EH (cell line): ENCODE measurements at places on chromosomes 3 and 15.

DNA sequence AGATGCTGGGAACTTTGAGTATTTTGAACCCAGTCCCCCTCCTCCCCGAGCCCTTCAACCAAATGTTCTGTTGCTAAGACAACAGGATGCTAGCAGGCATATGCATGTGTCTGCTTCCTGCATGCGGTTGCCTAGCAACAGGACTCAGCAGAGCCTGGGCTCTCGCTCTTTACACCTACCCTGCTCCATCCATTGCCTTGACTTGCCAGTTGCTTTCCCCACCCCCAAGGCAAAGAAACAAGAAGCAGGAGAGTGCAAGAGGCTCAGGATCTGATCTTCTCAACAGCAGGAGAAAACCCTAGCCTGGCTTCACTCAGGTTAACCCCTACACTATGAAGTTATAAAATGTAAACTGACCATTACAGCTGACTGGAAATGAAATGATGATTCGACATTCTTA is 393.0 kb downstream of the IGSF11 start:
- no peak for DNase-seq

DNA sequence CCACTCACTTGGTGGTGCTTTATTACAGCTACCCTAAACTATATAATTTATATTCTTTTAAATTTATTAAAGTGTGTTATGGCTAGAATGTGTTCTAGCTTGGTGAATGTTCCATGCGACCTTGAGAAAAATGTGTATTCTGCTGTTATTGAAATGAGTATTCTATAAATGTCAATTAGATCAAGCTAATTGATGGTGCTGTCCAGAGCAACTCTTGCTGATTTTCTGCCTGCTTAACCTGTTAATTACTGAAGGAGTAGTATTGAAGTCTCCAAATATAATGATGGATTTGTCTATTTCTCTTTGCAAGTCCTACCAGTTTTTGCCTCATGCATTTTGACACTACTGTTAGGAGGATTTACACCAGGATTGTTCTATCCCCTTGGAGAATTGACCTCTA is 3.2 kb upstream of the TEX9 start:
- no peak for DNase-seq

- no peak for DNase-seq
These were observed 10.1 kb downstream of the ARPP21 start for GRCh38 chr3:35649405-35649804.

DNA sequence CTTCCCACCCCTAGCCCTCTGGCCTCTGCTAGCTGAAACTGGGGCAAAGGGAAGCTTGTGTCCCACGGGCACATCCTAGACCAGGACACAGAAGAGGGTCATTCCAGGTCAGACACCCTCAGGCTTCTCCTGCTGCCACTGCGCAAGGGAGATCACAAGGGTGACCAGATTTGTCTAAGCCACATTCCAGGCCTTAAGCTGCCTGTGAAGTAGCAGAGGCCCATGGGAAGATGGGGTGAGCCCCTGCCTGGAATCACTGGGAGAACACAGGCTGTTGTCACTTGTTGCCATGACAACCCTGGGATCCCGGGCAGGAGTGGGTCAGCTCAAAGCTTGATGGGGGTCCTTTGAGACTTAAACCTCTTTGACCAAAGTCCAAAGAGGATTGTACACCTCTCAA is 10.8 kb downstream of the STRA6 start:
- peak; percentile 34 for DNase-seq

GRCh38 chr3:46501702-46502101 is 3.9 kb downstream of the RTP3 start:
- no peak for DNase-seq

GRCh38 chr3:149983628-149984027 is 12.9 kb upstream of the PFN2 start:
- no peak for DNase-seq

- no peak for DNase-seq
These were observed 3.3 kb downstream of the CALML4 start for GRCh38 chr15:68201879-68202261.

DNA sequence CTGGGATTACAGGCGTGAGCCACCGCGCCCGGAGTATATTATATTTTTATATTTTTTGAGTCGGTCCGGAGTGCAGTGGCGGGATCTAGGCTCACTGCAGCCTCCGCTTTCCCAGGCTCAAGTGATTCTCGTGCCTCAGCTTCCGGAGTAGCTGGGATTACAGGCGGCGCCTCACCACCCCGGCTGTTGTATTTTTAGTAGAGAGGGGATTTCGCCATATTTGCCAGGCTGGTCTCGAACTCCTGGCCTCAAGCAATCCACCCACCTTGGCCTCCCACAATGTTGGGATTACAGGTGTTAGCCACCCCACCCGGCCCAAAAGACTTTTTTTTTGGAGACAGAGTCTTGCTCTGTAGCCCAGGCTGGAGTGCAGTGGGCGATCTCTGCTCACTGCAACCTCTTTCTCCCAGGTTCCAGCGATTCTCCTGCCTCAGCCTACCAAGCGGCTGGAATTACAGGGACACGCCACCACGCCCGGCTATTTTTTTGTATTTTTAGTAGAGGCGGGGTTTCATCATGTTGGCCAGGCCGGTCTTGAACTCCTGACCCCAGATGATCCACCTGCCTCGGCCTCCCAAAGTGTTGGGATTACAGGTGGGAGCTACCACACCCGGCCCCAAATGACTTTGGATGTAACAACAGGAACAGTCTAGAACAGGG is 1.0 kb downstream of the ZNF589 start:
- DNase-seq: peak; percentile 15

DNA sequence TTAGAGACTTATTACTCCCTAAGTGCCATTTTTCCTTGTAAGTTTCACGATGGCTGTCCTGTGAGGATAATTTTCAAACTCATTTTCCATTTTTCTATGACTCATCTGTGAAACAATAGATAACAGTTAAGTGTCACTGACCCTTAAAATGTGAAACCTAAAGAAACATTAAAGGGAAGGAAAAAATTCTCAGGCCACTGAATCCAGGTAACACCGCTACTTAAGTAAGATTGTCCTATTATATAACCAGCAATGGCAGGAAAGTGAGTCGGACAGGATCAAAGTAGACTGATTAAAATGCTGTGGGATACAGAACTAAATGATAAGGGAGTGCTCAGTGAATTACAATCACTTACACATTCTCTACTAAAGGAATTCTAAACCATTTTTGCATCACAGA is 12.4 kb downstream of the PLD1 start:
- no peak for DNase-seq

DNA sequence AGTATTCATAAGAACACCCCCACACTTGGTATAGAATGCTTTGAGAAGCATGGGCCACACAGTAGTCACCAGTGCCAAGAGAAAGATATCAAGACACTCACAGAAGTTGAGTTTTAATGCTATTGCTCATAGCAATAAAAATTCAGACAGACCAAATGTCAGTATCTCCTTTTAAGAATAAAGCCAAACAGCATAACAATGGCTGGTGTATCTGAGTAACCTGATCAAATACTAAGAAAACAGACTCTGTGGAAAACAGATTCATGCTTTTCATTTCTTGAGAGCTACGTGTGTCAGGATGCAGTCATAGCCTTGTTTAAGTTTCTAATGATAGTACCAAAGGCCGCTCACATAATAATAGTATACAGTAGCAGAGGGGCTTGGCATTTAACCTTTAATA is 778.5 kb downstream of the MECOM start:
- DNase-seq: peak; percentile 88

DNA sequence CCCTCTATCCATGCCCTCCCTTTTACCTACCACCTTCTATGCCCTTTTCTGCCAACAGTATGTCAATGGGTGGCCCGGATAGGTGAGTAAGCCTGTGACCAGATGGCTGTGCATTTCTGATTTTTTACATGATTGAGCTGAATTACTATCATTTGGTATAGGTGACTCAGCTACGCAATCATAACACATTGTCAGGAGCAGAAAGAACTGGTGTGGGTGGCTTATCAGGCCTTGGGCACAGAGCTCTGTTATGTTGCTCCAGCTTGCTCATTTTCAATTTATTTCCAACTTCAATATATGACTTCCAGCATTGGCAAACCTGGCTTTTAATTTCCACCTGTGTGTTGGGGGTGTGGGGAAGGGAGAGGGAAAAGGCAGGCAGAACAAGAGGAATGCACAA is 86.6 kb upstream of the AGBL1 start:
- no peak for DNase-seq

DNA sequence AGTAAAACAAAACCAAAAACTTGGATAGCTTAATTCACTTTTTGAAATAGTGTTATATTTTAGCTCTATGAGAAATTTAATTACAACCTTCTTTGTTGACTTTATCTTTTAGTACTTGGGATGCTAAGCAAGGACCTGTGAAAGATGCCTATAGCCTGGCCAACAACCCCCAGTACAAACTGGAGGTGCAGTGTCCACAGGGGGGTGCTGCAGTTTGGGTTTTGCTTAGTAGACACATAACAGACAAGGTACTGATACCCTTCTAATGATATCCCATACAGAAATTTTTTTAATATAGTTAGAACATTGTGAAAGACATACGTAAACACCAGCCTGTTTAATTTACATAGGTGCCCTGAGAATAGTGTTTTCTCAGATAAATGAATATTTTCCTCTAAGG is 35.3 kb downstream of the CAPN7 start:
- peak; percentile 18 for DNase-seq

- DNase-seq: no peak
These were observed 12.8 kb upstream of the FAM98B start for GRCh38 chr15:38441130-38441519.

GRCh38 chr3:67635257-67635656 is 19.2 kb downstream of the SUCLG2 start:
- DNase-seq: peak; percentile 88

- DNase-seq: no peak
These were observed 41.6 kb upstream of the STRIT1 start for GRCh38 chr3:155334914-155335723.

- DNase-seq: peak; percentile 7
These were observed 48.8 kb upstream of the TOP2B start for GRCh38 chr3:25713341-25713985.

DNA sequence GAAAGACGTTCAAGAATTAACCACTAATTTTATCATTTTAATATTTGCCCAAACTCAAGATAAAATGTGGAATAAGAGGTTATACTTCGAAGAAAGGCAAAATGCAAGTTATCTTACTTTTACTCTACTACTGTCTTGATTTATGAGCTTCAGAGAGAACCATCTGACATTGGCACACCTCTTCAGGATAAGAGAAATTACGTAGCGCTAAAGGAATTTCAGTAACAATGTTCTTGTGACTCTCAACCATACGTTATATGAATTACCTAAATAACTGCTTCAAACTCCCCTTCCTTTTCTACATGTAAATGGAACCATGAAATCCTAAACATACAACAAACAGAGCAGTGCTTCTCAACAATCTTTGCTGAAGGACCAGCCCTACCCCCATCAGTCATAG is 96.8 kb downstream of the ZNF385D start:
- no peak for DNase-seq

- no peak for DNase-seq
These were observed 335.2 kb downstream of the RORA start for GRCh38 chr15:60893886-60894285.

GRCh38 chr3:622314-622713 is 425.8 kb downstream of the CHL1 start:
- no peak for DNase-seq

GRCh38 chr3:39750712-39751111 is 58.7 kb upstream of the MYRIP start:
- DNase-seq: no peak

DNA sequence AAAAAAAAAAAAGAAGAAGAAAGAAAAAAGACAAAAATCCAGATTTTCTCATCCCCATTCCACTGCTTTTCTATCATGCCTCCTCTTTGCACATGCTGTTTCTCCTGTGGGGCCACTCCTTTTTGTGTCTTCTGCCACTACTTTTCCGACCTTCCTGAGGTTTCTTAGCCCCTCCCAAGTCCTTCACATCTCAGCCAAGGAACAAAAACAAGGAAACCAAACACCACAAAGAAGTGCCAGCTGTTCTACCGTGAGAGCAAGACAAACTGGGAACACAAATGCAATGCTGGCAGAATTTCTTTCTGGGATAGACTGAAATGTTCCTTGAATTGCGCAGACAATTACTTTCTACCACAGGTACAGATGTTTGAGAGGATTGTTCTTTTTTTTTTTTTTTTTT is 83.2 kb downstream of the MB21D2 start:
- DNase-seq: peak; percentile 35

DNA sequence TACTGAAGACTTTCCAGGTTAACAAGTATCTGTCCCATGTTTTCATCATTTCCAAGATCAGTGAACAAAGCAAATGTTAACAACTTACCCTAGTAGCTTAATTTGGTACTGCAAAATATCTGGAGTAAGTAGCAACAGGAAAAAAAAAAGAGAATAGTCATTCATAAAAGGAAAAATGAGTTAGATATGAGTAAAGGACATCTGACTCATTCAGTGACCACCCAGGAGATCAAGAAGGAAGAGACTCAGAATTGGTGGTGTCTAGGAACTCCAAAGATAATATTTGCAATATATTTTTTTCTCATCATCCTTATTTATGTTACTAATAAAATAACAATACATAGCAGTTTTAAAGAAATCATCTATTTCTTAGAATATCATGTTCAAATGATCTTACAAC is 253.8 kb upstream of the COL8A1 start:
- peak; percentile 50 for DNase-seq

- no peak for DNase-seq
These were observed 304.1 kb upstream of the MME start for GRCh38 chr3:154775821-154776548.

DNA sequence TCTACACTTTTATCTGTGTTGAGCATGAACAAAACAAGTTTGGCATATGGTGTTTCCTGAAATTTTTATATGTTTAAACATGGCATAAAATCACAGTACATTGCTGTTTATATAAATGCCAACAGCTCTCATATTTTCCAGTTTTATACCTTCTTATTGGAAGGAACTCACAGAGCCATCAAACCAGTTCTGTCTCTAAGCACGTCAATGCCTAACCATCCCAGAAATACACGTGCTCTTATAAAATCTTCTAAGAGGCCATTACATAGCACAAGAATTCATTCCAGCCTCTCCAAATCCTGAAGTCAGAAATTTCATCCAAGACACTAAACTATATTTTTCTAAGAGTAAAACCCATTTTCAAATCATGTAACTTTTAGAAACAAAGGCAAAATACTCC is 20.8 kb downstream of the SLC9A9 start:
- DNase-seq: no peak

GRCh38 chr3:17810759-17811158 is 68.3 kb upstream of the TBC1D5 start:
- peak; percentile 89 for DNase-seq

GRCh38 chr15:28111543-28111942 is 12.4 kb upstream of the OCA2 start:
- no peak for DNase-seq

- peak; percentile 68 for DNase-seq
These were observed 24.7 kb downstream of the ARHGAP31 start for GRCh38 chr3:119318876-119319275.

DNA sequence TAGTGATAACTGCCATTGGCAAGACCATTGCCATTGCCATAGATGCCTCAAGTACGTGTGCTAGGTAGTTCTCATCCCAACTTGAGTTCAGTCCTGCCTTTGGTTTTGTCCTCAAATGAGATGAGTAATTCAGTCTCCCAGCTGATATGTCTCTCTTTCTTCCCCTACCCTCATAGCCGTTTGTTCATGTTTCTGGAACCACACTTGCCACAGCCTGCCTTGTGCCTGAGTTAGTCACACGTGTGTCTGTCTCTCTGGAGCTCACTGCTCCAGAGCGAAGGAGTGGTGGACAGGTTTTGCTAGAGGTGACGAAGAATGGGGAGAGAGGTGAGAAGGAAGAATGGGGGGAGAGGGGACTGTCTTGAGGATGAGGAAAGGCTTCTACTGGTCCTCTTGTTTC is 88.0 kb upstream of the IGF1R start:
- DNase-seq: no peak
